ENCODE measurements at places on chromosomes 4 and X.

GRCh38 chr4:7765666-7766065 is 174.0 kb downstream of the AFAP1 start:
- no peak for DNase-seq

GRCh38 chr4:74032064-74032463 is 6.4 kb downstream of the CXCL3 start:
- no peak for DNase-seq

DNA sequence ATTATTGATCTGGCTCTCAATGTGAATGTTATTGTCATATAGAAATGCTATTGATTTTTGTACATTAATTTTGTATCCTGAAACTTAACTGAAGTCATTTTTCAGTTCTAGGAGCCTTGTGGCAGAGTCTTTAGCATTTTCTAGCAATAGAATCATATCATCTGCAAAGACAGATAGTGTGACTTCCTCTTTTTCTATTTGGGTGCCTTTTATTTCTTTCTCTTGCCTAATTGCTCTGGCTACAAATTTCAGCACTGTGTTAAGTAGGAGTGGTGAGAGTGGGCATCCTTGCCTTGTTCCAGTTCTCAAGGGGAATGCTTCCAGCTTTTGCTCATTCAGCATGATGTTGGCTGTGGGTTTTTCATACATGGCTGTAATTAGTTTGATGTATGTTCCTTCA is 102.7 kb downstream of the SH3BGRL start:
- DNase-seq, result no peak

DNA sequence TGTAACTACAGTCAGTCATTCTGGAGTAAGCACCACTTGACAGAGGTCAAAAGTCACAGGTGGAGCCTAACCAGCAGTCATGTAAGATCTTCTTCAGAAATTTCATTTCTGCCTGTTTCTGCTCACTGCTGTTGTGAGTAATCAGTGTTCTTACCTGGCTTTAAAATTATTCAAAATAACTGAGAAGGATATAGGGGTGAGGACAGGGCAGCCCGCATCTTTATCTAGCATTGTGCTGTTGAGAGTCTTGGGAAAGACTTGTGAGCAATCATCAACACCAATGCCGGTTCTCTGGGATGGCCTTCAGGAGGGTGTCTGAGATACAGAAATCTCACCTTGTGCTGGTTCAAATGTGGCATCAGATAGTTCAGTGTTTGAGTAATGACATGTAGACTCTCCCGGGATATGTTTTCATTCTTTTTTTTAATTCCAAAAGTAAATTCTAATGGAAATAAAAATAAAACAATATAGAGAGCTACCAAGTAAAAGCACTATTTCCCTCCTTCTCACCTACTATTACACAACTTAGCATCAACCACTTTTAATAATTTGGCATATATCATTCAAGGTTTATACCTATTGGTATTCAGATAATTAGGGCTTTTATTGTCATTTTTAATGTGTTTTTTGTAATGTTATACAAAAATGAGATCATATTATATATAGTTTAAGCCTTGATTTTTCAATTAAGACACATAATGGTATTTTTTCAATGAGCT is 37.1 kb downstream of the AREG start:
- DNase-seq, result no peak

DNA sequence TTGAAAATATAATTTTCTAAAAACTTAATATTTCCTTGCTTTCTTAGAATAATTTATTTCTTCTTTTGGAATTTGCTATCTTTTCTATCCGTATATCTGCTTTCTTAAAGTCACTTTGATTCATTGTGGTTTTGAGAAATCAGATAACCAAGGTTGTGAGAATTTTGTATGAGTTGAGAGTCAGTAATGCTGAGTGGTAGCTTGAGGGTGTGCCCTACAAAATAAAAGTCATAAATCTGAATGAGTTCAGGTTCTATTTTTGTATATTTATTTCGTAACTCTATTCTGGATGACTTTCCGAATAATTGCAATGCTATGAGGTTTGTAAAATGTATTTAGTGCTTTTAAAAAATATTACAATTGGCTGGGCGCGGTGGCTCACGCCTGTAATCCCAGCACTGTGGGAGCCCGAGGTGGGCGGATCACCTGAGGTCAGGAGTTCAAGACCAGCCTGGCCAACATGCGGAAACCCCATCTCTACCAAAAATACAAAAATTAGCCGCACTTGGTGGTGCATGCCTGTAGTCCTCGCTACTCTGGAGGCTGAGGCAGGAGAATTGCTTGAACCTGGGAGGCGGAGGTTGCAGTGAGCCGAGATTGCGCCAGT is 8.9 kb downstream of the COPS4 start:
- peak; percentile 60 for DNase-seq

GRCh38 chr4:143377611-143378099 is 41.0 kb downstream of the GAB1 start:
- no peak for DNase-seq

DNA sequence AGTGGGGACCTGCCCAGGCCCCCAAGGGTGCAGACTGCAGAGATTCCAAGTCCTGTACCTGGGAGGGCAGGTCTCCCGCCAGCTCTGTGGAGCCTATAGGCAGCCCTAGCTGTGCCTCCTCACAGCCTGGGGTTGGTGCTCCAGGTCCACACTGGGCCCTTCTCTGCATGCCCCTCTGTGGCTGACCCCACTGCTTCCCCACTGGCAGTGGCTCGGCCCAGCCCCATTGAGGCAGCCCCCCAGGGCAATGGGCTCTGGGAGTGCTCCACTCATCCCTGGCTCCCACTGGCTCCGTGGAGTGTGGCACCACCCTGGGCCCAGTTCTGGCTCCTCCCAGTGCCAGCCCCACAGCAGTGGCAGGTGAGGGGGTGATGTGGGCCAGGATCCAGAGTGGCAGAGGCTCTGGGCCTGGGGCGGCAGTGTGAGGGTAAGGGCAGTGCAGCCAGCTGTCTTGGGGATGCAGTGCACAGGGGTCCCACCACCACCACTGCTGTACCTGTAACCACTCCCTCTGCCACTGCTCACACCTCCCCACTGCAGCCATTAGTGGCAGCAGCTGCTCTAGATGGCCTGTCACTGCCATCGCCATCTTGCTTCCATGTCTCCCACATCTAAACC is 312.2 kb downstream of the GPM6A start:
- no peak for DNase-seq

DNA sequence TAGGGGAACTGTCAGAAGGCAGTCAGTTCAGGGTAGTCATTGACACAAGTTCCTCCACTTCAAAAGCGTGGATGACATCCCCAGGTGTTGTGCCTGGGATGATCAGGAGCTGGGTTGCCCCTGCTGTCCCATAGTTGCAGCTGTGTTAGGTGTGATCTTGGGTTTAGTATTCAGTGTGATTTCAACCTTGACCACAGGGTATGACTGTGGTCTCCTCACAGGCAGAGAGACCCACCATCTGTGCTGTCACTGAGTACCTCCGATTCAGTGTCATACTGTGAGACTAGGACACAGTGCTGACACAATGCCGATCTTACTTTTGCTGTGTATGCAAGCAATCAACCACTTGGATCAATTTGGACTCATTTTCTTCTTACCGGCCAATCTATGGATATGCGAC is 25.2 kb downstream of the FOXR2 start:
- no peak for DNase-seq

- no peak for DNase-seq
Measured at GRCh38 chrX:122092360-122092759, 1045.0 kb downstream of the GLUD2 start.

DNA sequence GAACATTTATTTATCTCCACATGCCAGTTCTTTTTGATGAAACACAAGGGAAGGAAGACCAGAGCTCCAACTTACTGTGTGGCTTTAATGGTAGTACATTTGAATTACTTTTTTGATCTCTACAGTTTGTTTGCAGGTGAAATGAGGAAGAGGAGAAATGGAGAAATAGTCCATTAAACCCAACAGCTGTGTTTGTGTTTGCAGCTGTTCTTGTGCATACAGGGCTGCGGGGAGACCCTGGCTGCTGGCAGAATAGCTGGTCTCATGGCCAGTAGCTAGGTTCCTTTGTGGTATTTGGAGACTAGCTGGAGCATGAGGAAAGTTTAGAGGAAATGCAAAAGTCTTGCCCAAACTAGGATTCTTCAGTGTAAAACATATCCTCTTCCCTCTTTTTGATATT is 374.8 kb downstream of the GPAT3 start:
- no peak for DNase-seq

DNA sequence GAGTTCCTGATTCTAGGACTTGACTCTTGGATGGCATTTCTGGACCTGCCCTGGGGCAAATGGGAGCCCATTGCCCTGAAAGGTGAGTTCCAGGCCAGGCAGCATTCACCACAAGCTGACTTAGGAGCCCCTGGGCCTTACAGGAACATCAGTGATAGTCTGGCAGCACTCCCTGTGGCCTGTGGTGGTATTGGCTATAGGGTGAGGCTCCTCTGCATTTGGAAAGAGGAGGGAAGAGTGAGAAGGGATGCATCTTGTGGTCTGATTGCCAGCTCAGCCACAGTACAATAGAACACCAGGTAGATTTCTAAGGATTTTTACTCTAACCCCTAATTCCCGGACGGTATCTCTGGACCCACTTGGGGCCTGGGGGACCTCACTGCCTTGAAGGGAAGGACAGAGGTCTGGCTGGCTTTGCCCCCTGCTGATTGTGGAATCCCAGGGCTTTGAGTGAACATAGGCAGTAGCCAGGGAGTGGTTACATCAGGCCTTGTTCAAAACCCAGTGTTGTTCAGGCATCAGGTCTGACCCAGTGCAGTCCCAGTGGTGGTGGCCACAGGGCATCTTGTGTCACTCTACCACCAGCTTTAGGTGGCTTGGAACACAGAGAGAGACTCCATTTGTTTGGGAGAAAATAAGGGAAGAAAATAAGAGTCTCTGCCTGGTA is 32.9 kb downstream of the MAGED4 start:
- no peak for DNase-seq

DNA sequence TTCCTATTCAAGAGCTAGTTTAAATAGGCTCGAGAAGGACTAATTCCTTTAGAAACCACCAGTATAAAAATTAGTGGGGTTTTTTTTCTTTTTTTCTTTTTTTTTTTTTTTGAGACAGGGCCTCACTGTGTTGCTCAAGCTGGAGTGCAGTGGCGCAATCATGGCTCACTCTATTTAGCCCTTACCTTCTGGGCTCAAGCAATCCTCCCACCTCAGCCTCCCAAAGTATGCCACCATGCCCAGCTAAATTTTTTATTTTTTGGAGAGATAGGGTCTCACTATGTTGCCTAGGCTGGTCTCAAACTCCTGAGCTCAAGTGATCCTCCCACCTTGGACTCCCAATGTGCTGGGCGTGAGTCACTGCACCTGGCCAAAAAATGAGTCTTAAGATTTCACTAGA is 52.8 kb downstream of the APOO start:
- DNase-seq, result no peak

GRCh38 chrX:130106071-130106470 is 4.2 kb downstream of the ELF4 start:
- no peak for DNase-seq

DNA sequence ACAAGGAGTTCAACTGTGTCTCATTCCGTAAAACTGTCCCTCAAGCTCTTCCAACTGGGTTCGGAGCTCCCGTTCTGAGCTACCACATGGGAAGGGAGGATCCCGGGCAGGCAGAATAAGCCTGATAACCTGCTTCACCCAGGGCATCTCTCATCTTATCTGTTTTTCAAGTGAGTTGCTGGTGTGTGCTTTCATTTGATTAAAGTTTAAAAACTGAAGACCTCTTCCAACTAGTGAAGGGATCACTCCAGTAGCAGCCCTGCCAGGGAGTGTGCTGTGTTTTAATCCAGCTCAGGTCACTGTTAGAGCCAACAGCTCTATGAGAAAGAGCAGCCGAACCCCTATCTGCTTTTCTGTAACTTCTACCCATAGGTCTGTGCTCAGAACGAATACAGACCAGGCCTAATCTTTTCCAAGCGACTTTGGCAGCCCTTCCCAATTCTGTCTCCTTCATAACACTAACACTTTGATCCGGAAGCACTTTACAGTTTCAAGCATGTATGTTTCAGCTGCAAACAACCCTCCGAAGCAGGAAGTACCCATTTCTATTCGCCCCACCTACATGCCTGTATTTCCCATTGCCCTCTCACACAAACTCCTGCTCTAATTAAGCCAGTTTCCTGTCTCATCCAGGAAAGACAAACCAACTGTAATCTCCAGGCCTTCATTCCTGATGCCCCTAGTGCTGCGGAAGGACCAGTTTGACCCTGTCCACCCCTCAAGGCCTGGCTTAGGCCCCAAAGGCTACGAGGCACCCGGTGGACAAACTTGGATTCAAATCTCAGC is 60.9 kb downstream of the IRF2 start:
- no peak for DNase-seq

DNA sequence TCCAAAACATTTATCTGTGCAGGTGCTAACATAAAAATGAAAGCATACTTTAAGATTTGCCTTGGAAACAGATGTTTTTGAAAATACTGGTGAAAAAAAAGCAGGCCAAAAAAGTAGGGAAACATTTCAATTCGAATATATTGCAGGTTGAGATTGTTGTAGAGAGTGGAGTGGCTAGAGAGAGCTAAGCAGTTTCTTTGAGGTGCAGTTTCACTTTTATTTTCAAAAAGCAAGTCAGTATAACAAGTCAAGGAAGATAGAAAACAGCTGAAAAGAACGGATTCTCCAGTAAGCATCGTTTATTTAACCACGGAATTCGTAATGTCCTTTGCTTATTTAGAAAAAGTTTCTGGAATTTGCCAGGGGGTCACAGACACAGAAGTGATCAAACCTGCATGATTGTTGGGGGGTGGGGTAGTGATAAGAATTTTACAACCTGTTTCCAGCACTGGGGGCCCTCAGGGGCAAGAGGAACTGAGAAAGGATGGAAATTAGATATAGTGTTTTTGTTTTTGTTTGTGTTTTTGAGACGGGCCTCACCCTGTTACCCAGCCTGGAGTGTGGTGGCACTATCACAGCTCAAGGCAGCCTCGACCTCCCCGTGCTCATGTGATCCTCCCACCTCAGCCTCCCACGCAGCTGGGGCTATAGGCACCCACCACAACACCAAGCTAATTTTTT is 175.0 kb downstream of the TENM3 start:
- DNase-seq, result no peak

DNA sequence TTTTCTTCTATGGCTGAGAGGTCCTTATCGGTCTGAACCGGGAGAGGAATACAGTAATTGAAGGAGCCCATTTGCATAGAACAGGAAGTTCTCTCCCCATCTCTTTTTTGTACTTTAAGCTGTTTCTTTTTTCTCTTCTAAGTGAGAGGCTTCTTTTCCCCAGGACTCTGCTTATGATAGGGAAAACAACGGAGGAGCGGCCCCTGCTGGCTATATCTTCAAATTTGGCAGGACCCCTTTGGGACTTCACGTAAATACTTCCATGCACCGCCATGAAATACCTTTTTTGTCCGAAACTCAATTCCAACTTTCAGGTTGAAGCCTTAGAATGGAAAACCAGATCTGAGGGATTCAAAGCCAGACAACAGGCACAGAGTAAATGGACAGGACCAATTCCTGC is 1153.0 kb upstream of the INTU start:
- no peak for DNase-seq

DNA sequence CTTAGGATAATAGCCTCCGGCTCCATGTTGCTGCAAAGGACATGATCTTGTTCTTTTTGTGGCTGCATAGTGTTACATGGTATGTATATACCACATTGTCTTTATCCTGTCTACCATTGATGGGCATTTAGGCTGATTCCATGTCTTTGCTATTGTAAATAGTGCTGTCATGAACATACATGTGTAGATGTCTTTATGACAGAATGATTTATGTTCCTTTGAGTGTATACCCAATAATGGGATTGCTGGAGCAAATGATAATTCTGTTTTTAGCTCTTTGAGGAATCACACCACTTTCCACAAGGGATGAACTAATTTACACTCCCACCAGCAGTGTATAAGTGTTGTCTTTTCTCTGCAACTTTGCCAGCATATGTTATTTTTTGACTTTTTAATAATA is 4.6 kb downstream of the RAB33B start:
- DNase-seq, result no peak

Measured in SK-N-MC (cell line).